ENCODE measurements at places on chromosomes 13 and 19.

GRCh38 chr19:2237051-2237868, 636 bp downstream of the SF3A2 start:
- no peak for DNase-seq

- no peak for DNase-seq
Observed at GRCh38 chr19:7923295-7924191, 2.4 kb downstream of the CTXN1 start.

- no peak for DNase-seq
Observed at GRCh38 chr19:18223860-18224524, 2.2 kb downstream of the PDE4C start.

- DNase-seq: no peak
Observed at GRCh38 chr19:4582980-4583842, 23.7 kb upstream of the SEMA6B start.

GRCh38 chr19:36058481-36059179, 3.9 kb downstream of the WDR62 start:
- DNase-seq: no peak

DNA sequence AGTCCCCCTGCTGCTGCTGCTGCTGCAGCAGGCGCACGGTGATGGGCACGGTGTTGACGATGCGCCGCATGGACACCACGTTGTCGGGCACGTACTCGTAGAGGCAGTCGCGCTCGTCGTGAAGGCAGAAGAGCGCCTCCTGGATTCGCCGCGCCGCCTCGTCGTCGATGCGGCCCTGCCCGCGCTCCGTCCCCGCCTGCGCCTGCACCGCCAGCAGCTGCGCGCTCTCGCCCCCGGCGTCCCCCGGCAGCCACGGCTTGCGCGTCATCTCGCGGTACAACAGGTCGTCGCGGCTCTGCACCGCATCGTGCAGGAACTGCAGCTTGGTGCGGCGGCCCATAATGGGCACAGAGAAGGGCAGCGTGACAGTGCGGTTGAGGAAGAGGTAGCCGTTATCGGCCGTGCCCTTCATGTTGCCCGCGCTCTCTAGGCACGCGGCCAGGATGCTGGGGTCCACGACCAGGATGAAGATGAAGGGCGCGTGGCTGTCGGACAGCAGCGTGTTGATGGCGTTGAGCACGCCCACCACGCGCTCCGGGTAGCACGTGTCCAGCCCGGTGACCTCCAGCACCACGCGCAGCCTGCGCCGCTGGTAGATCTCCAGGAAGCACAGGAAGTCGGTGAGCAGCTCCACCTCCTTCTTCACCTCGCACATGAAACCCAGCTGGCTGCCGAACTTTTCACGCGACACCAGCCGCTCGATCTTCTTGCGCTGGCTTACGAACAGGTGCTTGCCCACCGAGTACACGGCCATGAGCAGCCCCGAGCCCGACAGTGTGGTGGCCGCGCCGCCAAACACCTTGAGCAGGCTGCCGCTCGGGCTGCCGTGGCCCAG, 8.1 kb downstream of the NKPD1 start:
- peak; percentile 22 for DNase-seq

GRCh38 chr19:47663911-47664771, 49.1 kb upstream of the EHD2 start:
- DNase-seq: no peak

GRCh38 chr19:5621945-5622464, 571 bp downstream of the SAFB2 start:
- no peak for DNase-seq

- DNase-seq: peak; percentile 83
Observed at GRCh38 chr19:51338563-51339312, 3.2 kb downstream of the VSIG10L start.

DNA sequence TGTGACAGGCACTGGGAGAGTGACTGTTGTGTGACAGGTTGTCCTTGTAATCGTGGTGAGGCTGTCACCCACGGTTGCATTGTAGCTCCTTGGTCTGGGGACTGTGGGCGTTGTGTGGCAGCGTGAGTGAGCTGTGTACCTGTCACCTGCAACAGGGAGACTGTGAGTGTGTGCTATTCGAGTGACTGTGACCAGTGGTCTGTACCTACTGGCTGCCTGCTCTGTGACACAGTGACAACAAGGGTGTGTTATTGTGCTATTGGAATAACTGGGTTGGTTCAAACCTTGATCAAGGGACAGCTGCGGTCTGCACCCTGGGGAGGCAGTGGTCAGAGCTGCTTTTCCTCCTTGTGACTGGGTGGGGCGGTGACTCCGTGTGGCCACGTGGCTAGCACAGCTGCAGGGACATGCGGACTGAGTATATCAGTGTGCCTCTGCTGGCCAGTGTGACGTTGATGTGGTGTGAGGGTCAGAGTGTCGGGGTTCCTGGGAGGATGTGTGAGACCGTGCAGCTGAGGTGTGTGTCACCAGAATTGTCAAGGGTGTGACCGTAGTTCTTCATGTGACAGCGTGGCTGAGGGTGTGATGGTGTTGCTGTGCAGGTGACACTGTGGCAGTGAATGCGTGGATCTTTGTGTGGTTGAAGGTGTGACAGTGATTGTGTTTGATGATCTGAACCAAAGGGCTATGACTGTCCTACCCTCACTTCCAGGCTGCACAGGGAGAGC, 10.1 kb upstream of the NFIX start:
- DNase-seq: no peak

DNA sequence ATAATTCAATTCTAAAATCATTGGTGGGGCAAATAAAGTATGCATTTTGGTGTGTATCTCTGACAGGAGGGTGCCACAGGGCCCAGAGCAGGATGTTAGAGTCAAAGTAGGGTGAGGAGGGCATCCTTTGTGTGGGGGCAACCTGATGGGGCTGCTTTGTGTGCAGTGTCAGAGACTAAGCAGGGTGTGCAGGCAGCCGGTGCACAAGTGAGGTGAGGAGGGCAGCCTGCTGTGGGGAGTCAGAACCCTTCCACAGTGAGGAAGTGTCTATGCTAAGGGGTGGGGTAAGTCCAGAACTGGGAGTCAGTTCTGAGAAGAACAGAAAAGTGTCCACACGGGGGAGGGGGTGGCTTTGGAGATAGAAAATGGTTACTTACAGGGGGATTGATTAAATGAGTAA, 40.7 kb downstream of the RB1 start:
- no peak for DNase-seq

GRCh38 chr19:46232029-46232428, 2.5 kb downstream of the IGFL1 start:
- DNase-seq: no peak

DNA sequence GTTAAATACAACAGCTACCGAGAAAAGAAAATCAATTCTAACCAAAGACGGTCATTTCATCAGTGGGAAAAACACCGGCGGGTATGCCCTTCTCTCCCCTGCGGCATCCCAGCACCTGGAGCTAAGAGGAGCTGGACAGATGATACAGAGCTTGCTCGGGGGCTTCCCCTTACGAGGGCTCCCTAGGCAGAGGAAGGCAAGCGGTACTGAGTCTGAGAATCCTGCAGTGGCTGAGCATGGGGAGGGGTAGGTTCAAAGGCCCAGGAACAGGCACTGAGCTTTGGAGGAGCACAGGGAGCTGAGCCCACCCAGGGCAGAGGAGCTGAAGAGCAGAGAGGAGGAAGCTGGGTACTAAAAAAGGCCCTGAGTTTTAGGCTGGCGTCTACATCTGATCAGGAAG, 12.7 kb downstream of the STK24 start:
- no peak for DNase-seq

GRCh38 chr13:100658363-100658762, 16.2 kb downstream of the TMTC4 start:
- no peak for DNase-seq

DNA sequence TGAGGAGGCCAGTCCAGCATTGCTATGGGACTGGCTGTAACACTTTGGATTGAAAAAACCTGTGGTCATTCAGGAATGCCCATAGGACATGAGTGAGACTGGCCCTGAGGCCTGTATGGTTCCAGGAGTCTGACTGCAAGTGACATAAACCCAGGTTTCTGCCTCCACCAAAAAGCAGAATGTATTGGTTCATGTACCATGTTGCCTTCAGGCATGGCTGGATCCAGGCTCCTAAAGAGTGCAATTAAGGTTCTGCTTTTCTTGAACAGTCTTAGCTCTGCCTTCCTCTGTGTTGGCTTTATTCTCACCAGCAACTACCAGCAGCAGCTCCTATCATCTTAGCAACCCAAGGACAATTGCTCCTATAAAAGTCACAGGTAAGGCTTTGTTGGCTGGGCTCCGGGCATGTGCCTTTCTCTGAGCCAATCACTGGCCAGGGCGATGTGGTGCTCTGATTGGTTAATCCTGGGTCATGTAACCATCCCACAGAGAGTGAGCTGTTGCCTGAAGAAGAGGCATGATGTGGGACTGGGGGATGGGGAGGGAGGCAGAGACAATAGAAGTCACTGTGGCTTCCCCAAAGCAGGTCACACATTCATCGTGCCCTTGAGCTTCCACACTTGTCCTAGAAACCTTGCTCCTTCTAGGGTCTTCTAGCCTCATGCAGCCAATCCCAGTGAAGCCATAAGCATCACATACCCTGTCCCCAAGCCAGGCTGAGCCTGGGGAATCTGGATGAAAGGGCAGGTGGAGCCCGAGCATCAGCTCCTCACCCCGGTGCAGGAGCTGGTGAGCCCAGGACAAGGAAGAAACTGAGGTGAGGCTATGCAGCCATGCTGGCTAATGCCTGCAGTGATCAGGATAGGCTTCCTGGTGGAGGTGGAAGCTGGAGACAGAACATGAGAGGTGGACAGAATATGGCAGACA, 123.9 kb downstream of the URI1 start:
- no peak for DNase-seq

DNA sequence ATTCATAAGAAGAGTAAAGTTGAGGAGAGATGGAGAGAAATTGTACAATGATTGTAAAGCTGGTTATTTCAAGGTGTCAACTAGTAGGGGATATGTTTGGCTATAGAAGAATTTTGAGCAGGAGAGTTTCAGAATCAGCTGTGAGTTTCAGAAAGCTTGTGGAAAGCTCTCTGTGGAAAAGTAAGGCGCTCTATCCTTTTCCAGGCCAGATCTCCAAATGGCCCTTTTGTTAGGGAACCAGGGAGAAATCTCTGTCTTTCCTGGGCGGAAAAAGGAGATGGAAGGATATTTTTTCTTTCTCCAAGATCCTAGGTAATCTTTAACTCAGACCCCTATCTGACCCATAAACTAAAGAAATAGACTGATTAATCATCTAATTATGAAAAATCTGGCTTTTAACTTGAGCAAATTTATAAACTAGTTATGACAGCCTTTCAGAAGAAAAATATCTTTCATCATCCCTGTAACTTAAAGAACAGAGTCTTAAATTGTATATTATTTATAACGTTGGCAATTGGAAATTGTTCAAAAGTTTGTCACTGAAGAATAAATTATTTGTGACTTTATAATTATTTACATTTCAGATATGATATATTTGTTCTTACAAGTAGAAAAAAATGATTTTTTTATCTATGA, 34.5 kb downstream of the SPRY2 start:
- no peak for DNase-seq

DNA sequence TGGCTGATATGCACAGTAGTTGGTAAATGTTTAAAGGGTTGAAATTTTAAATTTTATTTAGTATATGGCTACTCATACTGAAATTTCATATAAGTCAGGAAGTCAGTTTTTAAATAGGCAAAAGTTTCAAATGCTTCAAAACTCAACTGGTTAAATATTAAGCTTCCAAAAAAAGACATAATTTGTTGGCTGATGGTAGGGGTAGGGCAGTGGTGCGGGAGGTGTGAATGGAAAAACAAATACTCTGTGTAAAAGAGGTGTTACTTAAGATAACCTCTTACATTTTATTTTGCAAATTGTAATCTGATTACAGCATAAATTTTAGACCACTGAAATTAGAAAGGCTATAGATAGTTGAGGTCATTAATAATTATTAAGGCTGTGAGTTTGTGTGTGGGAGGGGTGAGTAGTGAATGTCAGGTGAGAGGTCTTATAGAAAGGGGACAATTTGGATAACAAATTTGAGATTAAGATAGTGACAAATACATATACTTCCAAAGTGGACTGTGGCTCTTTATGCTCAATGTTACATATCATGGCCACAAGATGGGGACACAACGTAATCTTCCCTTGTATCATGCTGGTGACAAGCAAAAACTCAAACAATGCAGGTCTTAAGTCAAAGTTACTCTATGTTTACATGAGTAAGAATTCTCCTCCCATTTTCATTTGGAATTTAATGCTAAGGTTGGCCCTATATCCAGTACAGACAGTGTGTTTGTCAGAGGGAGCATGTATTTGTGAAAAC, 36.6 kb upstream of the OXGR1 start:
- DNase-seq: no peak

DNA sequence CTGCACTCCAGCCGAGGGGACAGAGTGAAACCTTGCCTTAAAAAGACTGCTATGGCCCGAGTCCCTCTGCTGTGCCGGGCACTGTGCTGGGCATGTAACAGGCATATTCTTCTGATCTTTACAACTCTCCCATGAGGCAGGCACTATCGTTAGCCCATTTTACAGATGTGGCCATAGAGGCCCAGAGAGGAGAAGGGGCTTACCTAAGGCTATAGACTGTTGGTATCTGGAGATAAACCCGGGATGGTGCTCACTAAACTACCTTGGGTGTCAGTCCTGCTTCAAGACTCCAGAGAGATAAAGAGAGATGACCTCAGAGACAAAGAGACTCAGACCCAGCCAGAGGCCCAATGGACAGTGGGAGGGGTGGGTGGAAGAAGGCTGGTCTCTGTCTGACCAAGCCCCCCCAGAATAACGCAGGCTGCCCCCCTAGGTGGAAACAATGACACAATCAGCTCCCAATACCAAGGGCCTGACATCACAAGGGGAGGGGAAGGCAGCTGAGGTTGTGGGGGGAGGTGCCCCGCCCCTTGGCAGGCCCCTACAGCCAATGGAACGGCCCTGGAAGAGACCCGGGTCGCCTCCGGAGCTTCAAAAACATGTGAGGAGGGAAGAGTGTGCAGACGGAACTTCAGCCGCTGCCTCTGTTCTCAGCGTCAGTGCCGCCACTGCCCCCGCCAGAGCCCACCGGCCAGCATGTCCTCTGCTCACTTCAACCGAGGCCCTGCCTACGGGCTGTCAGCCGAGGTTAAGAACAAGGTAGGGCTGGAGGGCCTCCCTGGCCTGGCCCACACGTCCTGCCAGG, at the start of gene CNN1:
Gene CNN1 (plus strand): TSS at position 620 of the 805 bp plus-strand sequence. CDS start 77 bp downstream, at position 697.
- DNase-seq: no peak

DNA sequence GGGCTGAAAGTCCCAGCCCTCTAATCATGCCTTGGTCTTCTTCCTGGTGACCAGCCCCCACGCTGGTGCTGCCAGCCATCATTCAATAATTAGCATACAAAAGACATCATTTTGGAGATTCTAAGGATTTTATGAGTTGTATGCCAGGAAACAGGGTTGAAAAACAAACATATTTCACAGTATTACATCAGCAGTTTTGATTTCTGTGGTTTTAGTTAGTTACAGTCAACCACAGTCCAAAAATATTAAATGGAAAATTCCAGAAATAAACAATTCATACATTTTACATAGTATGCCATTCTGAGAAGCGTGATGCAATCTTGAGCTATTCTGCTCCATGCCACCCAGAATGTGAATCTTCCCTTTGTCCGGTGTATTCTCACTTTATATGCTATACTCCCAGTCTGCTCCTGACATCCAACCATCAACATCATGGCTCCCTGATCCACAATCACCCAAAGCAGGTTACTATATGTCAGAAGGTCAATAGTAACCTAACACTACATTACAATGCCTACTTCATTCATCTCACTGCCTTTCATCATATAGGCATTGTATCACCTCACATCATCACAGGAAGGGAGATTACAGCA, 49.2 kb downstream of the STOML3 start:
- DNase-seq: no peak
